Activated CD8-positive, alpha-beta memory T cell treated with anti-CD3 and anti-CD28 coated beads for 4 hours (primary cell): ENCODE measurements at places on chromosomes 2 and 18.
A peak's percentile ranks its signal among the peaks of the same experiment; 100 is the strongest.

- no peak for DNase-seq
Observed at GRCh38 chr18:43571078-43571689, 293.9 kb upstream of the SYT4 start.

GRCh38 chr2:65458999-65459398 is 26.6 kb upstream of the SPRED2 start:
- DNase-seq, result no peak

DNA sequence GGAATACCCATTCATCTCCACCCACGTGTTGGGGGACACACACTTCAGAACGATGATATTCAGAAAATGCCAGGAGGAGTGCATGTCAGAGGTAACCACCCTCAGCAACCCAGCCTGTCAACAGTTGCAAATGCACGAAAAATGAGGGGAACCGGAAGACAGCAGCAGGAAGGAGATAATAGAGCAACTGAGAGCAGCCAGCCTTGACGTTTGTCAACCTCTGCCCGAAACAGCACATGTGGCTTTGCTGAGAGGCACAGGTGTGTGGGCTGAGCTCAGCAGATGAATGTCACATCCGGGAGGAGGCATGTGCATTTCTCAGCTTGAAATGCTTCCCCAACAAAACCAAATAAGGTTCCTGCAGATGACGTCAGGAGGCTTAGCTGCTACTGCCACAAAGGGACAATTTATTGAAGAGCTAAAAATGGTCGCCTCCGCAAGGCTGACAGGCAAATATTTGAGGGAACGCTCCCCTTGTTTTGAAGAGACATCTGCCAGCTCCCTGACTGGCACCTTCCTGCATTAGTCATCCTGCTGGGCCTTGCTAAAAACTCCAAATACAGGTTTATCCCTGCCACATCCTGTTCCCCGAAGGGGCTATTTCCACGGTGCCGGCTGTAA is 419.0 kb downstream of the NBAS start:
- peak; percentile 67 for DNase-seq

DNA sequence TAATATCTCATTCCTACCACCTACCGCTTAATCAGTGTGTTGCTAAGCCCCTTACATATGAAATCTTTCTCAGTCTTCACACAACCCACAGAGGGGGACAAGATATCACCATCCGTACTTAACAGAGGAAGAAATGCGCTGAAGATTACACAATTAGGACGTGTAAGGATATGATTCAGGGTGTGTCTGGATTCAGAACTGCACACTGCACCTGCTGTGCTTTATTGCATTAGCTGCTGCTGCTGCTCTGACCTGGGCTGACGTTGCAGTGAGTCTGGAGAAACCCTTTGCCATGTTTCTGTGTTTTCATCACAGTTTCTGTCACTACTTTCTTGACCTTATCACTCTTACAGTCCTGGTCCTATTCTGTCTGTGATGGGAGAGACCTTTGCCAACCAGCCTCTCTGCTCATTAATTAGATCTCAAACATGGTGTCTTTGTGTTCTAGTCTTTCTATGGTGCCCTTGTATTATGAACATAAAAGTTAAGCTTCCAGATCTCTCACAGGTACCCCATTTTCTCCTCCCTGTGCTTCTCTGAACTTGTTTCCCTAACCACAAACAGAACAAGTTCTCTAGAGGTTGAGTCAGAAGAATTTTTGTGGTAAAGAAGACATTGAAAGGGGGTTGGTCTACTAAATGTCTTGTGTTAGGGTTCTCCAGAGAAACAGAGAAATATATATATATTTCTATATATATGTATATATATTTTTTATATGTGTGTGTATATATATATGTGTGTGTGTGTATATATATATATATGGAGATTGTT is 92.9 kb upstream of the CYP1B1 start:
- no peak for DNase-seq

DNA sequence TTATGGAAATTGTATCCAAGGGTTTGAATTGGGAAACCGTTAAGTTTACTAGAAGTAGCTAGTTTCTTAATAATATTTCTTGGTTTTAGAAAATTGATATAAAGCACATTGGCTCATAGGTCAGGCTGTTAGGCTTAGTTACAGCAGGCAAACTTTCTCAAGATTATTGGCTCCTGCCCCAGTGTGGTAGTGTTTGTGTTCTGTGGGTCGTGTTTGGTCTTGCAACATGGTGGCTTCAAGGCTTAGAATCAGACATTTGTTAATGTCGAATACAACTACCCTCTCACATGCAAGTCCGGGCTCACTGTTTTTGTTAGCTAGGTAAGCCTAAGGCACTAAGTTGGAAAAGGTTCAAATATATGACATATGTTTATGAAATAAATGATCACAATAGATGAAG is 19.6 kb downstream of the CERS6 start:
- DNase-seq, result no peak

- no peak for DNase-seq
Observed at GRCh38 chr2:235142601-235143000, 190.8 kb downstream of the SH3BP4 start.

DNA sequence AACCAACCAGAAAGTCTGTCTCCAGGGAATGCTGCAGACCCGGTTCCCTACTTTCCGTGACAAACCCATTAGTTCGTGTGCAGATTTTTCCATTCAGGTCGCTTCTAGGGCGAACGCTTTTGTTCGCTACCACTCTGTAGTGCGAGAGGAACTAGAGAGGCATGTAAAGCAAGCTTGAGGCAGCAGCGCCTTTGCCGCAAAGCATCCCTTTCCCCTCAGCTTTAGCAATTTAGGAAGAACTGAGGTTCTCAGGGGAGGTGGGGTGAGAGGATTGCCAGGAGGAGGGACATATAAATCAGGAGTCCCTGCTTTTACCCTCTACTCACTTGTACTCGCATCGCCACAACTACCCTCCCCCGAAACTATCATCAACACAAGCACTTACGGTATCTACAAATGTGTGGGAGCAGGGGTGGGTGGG is 748 bp upstream of the ZNF804A start:
- no peak for DNase-seq

- no peak for DNase-seq
Observed at GRCh38 chr2:52622266-52622665, 1145.3 kb upstream of the CHAC2 start.

- DNase-seq, result no peak
Observed at GRCh38 chr2:71933467-71934319, 214.0 kb downstream of the CYP26B1 start.

DNA sequence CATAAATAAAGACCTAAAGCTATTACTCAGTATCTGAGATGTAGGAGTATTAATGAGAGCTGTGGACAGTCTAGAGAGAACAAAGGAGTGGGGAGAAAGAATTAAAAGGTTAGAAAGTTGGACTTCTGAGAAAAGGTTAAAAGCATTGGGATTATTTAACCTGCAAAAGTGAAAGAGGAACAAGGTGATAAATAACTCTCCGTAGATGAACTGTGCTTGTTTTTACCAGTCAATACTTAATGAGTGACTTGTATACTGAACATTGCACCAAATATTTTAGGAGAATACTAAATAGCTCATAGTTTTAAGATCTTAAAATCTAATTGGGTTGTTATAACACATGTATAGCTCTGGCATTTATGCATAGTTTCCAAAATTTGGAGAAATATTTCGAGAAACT is 137.5 kb downstream of the GPD2 start:
- no peak for DNase-seq

DNA sequence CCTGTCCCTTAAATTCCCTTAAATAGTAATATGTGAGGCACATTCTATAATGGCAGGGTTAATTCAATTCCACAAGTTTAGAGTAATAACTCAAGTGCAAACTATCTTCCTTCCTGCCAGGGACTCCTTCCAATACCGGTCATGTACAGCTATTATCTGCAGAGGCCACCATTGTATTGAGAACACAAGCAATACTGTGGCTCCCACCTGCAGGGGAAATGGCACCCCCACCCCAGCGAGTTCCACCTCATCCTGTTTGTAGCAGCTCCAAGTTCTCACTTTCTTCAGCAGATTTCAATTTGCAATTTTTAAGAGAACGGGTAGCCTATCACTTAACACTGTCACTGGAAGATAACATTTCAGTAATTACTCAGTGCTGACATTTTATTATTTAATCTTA is 172.1 kb upstream of the PID1 start:
- DNase-seq, result no peak

GRCh38 chr18:45760462-45761036 is 36.6 kb downstream of the SLC14A1 start:
- DNase-seq, result no peak

DNA sequence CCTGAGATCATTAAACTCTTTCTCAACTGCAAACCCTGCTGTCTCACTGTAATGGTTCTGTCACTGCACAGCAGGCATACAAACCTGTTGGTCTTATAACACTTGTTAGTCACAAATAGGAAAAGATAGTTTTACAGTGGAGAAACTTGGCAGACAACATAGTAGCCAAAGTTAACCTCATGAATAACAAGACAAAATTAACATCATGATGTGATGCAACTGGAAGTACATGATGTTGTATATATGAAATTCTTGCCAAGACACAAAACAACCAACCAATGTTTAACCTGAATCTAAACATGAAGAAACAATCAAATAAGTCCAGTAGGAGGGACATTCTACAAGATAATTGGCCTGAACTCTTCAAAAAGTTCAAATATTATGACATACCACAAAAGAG is 189.3 kb downstream of the RNF152 start:
- DNase-seq, result no peak

GRCh38 chr2:104595576-104595975 is 258.3 kb upstream of the POU3F3 start:
- no peak for DNase-seq

- DNase-seq, result no peak
Observed at GRCh38 chr18:5250603-5251002, 44.9 kb downstream of the ZBTB14 start.

GRCh38 chr2:174645296-174645695 is 47.7 kb upstream of the WIPF1 start:
- no peak for DNase-seq

DNA sequence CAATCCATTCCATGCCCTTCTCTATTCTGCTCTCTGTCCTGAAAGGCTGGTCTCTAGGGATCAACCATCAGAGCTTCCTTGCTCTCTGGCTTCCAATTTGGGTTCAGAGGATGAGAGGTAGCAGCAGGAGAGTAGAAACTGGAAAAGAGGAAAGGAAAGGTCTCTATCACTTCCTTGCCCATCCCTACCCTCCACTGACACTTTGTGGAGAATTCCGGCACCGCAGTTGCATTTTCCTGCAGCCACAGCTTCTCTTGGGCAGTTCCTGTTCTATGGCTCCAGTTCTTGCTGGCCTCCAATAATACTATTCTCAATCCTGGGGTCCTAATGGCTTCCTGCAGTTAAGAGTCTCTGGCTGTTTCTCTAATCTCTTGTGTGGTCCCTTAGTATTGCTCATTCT is 13.3 kb upstream of the IMPACT start:
- DNase-seq, result no peak

DNA sequence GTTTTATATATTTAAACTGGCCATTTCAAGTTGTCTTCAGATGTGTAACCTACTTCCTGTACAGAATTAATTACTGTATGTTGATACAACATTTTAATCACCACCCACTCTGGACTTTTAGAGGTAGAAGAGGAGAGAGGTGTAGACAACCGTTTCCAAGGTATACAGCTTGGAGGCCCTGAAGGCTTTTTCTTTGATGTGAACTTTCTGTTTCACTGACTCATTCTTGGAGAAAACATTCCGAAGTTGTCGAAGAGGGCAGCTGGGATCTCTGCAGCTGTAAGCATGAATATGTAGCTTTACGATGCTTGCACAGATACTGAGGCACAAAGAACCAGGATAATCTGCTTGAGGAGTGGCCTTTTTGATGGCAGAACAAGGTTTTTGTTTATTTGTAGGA is 137.0 kb downstream of the NCKAP5 start:
- DNase-seq, result no peak

- DNase-seq, result no peak
Observed at GRCh38 chr2:176110415-176111308, 3.6 kb downstream of the HOXD11 start.
